Umbilical cord (tissue), 2 donors: ENCODE measurements at places on chromosomes 7 and 10. TPM values are rescaled to one million over a fixed set of nuclear protein-coding genes. Genes with fewer than 3 reads are reported as not detected.

Gene VSTM2A
- total RNA-seq: 10.8 TPM

Gene GRM8
- total RNA-seq: 4.1 TPM

Gene COL1A2
- total RNA-seq: 19,645 TPM

Gene ACTL6B
- total RNA-seq: not detected

Gene CLCN1
- not detected for total RNA-seq

Gene CCDC172
- 2.9 TPM for total RNA-seq

Gene SPDYE6
- total RNA-seq: not detected

Gene CFAP58
- 0.48 TPM for total RNA-seq

Gene CLDN4
- 17.6 TPM for total RNA-seq

Gene TEX36
- total RNA-seq: not detected

Gene FGF8
- 3.4 TPM for total RNA-seq

Gene CCDC126
- total RNA-seq: 7.7 TPM

Gene GTF2IRD1
- 8.9 TPM for total RNA-seq

Gene VPS37D
- total RNA-seq: 10.1 TPM

Gene TMEM270
- total RNA-seq: not detected

Gene AGAP6
- total RNA-seq: 2.2 TPM

Gene ASZ1
- 4.8 TPM for total RNA-seq

Gene GJC3
- not detected for total RNA-seq

Gene ACBD7
- total RNA-seq: 1.9 TPM

Gene GHRHR
- total RNA-seq: 2.4 TPM

Gene GLCCI1
- total RNA-seq: 12.3 TPM

Gene PARD3
- total RNA-seq: 27.0 TPM

Gene MYOZ1
- 1.4 TPM for total RNA-seq

Gene HOXA7
- total RNA-seq: 0.72 TPM

Gene KNDC1
- 4.8 TPM for total RNA-seq

Gene VAX1
- total RNA-seq: 0.96 TPM

Gene ASIC3
- 2.2 TPM for total RNA-seq

Gene OR2A42
- 0.48 TPM for total RNA-seq

Gene CPA2
- total RNA-seq: 1.9 TPM

Gene NEBL
- total RNA-seq: 30.6 TPM

Gene SIRT1
- 20.0 TPM for total RNA-seq

Gene XRCC2
- 2.2 TPM for total RNA-seq

Gene BTAF1
- 65.0 TPM for total RNA-seq

Gene SAP25
- total RNA-seq: not detected

Gene SLC25A40
- total RNA-seq: 66.7 TPM

Gene CALU
- total RNA-seq: 413 TPM

Gene MYL10
- total RNA-seq: not detected
